Stimulated activated CD4-positive, alpha-beta T cell treated with anti-CD3 and anti-CD28 coated beads, Interleukin-1b, Interleukin-23, amount 100 ng/mL, for 1 hour (primary cell): ENCODE measurements at places on chromosomes 2 and 18.

GRCh38 chr18:63508596-63508995, 31.8 kb downstream of the SERPINB5 start:
- DNase-seq: no peak

- no peak for DNase-seq
Observed at GRCh38 chr18:39434223-39434920, 1868.8 kb upstream of the CELF4 start.

- DNase-seq: no peak
Observed at GRCh38 chr2:32830196-32830595, 116.6 kb upstream of the LTBP1 start.

DNA sequence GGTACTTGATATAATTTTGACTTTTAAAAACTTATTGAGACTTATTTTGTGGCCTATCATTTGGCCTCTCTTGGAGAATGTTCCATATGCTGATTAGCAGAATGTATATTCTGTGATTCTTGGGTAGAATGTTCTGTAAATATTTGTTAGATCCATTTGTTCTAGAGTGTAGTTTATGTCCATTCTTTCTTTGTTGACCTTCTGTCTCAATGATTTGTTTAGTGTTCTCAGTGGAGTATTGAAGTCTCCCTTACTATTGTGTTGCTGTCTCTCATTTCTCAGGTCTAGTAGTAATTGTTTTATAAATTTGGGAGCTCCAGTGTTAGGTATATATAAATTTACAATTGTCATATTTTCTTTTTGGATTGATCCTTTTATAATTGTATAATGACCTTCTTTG, 349.6 kb upstream of the CWC22 start:
- no peak for DNase-seq

GRCh38 chr18:74310411-74310810, 5.2 kb upstream of the C18orf63 start:
- no peak for DNase-seq

GRCh38 chr2:47312491-47312850, 90.5 kb upstream of the MSH2 start:
- DNase-seq: no peak

GRCh38 chr2:102051692-102052277, 60.0 kb downstream of the IL1R2 start:
- no peak for DNase-seq

GRCh38 chr2:174682007-174682577, 82.2 kb downstream of the CHRNA1 start:
- DNase-seq: peak; percentile 28

- no peak for DNase-seq
Observed at GRCh38 chr2:131152074-131152473, 46.9 kb downstream of the PLEKHB2 start.

DNA sequence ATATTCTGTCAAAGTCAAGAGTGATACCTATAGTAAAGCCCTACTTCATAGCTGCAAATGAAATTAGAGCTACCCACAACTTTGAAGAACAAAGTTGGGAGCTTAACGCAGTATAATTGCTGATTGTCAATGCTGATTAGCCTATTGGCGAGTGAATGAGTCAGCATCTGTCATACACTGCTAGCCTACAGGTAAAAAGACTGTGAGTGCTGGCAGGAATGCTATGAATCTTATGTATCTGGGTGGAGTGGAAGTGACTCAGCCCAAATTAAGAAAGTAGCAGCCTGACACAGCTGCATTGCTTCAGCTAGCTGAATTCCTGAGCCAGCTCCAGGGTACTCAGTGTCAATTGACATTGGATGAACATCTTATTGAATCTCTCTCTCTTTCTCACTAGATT, 179.4 kb upstream of the DCC start:
- no peak for DNase-seq

GRCh38 chr18:23990474-23991410, 23.8 kb upstream of the TTC39C start:
- no peak for DNase-seq

GRCh38 chr2:44170311-44170717, 1.6 kb downstream of the PPM1B start:
- no peak for DNase-seq

DNA sequence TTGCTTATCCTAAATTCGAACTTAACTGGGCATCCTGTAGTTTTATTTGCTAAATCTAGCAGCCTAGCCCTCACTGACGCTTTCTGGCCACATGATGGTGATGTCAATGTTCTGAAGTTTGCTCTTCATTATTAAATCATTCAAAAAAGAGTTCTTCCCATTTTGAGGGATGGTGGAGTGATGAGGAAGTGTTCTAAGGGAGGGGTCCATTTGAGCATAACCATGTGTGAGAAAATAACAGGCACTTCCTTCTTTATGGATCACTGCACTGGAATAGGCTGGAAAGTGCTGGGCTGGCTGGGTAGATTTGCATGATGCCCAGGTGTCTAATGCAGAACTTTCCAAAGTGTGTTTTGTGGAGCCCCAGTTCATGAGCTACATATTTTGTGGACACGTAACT, 74.2 kb downstream of the TNFRSF11A start:
- no peak for DNase-seq
